ENCODE measurements at places on chromosomes 3 and 15.

DNA sequence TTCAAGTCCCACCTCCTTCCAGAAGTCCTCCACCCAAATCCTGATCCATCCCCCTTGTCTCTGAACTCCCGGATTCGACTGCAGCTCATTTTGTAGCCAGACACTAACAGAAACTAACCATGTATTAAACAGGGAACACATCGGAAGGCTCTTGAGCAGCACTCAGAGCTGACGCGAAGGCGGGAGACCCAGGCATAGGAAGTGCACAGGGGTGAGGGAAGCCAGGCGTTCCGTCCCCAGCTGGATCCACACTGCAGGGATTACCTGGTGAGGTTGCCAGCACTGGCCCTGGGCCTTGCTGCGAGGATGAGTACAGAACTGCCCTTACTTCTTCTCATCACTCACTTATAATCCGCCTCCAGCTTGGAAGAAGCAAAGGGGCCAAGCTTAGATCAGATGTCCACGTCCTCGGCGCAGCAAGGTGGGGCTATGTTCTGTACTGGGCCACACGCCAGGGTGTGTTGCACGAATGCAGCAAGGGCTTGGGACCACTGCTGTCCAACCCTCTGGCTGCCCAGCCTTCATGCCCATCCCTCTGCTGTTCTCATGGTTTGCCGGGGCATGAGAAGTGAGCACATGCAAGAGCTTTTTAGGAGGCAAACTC is 124.2 kb upstream of the SMAD3 start:
- no peak for DNase-seq

DNA sequence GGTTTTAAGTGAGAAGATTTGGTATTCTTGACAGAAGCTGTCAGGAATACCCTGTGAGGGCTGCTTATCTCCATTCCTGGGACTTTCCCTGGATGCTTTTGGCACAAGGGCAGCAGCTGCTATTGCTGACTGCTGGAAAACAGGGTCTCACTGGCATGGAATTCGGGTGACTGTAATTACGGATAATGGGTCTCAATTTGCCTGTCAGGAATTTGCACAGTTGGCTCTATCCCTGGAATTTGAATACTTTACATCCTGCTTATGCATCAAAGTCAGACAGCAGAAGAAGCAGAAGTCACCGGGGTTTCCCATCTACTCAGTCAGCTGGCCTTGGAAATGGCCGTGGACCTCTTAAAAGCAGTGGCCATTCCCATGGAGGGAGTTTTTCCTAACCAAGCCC is 25.9 kb upstream of the AKAP13 start:
- no peak for DNase-seq

DNA sequence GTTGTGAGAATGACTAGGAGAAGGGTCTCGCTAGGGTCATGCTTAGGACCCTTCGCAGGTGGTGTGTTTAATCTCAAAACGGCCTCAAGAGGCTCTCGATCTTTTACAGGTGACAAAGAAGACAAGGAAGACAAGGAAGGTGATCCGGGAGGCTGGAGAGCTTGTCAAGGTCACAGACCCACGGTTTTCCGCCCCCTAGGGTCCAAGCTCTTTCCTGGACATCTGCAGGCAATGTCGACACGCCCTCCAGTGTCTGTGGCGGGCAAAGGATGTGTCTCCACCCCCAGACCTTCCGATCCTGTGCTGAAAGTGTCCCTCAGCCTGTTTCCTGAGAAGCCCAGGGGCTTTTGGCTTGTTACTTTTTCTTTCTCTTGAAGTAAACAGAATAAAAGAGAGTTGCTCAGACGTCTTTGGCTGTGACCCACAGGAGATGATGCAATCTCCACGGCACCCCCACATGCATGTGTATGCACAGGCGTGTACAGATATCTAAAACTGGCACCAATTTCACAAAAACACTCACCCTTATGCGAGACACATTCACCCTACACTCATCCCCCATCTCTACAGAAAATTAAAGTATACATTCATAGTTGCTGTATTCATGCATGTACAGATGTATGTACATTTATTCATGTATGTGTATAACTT is 108.8 kb downstream of the KLF13 start:
- DNase-seq = peak; percentile 8

DNA sequence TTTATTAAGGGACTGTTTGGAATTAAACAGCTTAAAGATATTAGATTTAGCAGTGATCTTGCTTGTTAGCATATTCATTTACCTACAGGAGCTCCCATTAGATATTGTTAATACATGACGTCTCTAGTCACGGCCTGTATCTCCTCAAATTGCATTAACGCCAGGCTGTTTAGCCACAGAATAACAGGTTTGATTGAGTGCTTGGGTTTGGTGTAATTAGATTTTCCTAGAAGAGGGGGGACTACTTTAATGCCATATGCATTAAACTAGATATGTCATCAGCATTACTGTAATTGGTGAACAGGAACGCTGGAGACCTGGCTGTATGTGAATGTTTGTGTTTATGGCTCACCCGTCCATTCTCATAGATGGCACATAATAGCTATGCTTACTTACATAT is 841.4 kb upstream of the NR2F2 start:
- DNase-seq = no peak

- DNase-seq = no peak
These were observed 317.7 kb upstream of the ADAMTS9 start for GRCh38 chr3:65005486-65005885.

DNA sequence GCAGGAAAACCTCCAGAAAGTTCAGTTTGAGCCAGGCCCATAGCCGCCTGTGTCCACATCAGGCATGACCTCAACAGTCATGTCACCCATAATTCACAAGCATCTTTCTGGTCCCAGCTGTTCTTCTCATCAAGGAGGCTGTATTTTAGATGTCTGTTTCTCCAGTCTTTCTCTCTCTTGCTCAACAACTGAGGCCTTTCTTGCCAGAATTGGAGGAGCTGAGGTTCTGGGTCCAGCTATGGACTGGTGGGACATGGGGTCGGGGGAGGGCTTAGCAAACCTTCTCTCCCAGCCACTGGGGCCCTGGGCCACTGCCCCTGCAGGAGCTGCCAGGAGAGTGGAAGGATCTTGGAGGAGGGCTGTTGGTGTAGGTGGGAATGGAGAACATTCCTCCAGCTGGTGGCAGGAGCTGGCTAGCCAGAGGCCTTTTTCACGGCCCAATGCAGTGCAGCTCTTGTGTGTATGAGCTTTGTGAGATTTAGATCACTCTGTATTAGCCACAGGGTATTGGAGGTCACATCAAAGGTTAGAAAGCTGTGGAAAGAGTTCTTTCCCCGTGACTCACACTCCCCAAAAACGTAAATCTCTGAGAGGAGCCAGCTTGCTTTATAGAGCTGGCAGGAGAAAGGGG is 23.5 kb downstream of the MAGEF1 start:
- DNase-seq = no peak

DNA sequence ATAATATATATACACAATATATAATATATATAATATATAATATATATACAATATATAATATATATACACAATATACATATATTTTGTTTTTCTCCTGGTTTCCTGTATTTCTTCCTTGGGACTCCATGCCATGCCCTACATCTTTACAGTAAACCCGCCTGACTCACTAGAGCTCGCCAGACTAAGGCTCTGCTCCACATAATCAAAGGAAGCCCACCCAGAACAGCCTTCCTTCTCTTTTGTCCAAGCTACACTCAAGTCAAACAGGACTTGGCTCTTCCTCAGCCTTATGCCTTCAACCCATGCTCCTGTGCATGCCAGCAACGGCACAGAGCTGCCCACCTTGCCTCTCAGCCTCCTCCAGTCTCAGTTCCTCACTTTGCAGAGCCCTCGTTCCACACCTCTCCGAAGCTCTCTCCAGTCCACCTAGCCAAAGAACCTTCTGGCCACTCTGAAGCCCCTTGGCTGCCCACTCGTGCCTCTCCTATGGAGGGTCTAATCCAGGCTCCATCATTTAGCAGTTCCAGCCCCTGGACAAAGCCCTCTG is 109.1 kb downstream of the RFTN1 start:
- DNase-seq = no peak

- peak; percentile 6 for DNase-seq
These were observed 64.6 kb downstream of the EEFSEC start for GRCh38 chr3:128217702-128218547.

- no peak for DNase-seq
These were observed 138.4 kb downstream of the MEIS2 start for GRCh38 chr15:36961956-36962355.

DNA sequence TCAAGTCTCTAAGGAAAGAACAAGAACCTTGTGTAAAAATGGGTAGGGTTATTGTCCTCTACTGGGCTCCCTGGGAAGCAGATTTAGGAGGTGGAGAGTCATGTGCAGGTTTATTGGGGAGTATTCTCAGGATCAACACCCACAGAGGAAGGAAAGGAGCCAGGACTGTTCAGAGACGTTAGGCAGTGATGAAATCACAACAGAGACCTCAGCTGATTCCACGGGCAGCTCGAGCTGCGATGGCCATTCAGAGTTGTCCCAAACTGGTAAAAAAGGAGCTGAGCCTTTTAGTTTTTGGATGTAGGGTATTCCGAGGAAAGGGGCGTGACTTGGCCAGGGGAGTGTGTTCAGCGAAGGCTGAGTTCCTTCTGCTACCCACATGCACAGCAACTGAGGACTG is 85.0 kb downstream of the RORA start:
- no peak for DNase-seq

GRCh38 chr3:1374471-1374870 is 281.6 kb downstream of the CNTN6 start:
- DNase-seq = peak; percentile 1

GRCh38 chr3:183178833-183179549 is 16.5 kb upstream of the LAMP3 start:
- DNase-seq = no peak

GRCh38 chr3:105538483-105538882 is 171.8 kb downstream of the ALCAM start:
- DNase-seq = peak; percentile 10

DNA sequence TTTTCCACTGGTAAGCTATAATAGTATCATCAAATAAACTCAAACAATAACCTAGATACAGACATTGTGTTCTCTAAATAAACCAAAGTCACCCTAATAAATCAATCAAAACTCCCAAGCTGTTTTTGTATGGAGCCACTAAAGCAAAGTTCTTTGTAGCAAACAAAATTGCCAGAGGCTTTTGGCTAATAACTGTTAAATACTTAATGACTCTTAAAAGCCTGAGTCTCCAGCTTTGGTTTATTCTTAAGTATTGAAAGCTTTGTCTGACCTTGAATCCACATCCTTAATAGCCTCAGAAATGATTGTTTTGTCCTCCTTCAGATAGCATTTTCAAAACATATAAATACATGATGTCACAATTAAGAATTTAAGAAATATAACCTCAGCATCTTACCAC is 725.3 kb downstream of the SI start:
- no peak for DNase-seq

GRCh38 chr15:39433376-39433775 is 147.5 kb upstream of the THBS1 start:
- DNase-seq = no peak

DNA sequence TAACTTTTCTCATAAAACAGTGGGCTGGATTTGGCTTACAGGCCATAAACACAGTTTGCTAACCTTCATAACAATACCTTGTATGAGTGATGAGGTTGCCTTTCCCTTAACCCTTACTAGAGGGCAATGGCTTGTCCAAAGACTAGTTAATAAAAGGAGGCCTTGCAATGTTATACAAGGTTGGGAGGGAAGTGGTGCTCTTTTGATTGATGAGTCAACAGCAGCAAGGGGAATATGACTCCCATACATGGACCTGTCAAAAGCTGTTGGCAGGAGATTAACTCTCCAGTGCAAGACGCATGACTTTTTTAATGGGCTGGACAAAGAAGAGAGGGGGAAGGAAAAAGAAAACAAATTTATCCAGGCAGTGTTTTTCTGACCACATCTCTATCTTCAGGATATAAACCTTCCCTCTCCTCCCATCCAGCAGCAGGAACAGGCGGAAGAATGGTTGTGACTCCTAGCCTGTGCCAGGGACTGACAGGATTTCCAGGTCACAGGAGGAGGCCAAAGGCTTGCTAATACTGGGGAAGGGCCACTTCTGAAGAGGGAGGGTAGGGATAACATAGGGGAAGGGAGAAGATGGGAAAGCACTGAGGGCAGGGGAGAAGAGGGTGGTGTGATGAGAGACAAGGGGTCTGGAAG is 35.2 kb upstream of the ARL14 start:
- DNase-seq = no peak
